ENCODE measurements at places on chromosomes 1 and 21.

- DNase-seq = no peak
Measured at GRCh38 chr1:106659490-106660244, 396.8 kb upstream of the PRMT6 start.

- DNase-seq = no peak
Measured at GRCh38 chr1:58434181-58434580, 112.3 kb downstream of the OMA1 start.

GRCh38 chr1:215682232-215682631 lies 115.1 kb downstream of the KCTD3 start:
- peak; percentile 48 for DNase-seq

- DNase-seq = no peak
Measured at GRCh38 chr1:1085911-1086841, 12.1 kb upstream of the RNF223 start.

- DNase-seq = no peak
Measured at GRCh38 chr1:102098536-102098935, 101.8 kb upstream of the OLFM3 start.

DNA sequence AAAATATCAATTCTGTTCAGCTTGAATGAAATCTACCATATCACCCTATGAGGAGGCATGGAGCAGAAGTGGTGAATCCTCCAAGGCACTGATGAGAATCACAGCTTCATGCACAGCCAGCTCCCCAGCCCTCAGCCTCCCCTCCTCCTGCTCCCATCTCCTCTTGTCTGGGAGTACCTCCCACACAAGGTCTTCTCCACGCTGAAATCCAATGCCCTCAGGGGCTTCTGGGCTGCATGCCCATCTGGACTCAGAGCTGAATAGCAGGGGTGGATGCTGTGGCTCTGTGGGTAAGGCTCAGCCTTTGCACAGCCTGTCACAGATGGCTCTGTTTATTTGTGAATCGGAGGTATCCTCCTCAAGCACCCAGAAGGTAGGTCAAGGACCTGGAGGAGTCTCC lies 48.6 kb downstream of the KCNC4 start:
- no peak for DNase-seq

- DNase-seq = no peak
Measured at GRCh38 chr1:169260478-169261151, 107.0 kb downstream of the NME7 start.

DNA sequence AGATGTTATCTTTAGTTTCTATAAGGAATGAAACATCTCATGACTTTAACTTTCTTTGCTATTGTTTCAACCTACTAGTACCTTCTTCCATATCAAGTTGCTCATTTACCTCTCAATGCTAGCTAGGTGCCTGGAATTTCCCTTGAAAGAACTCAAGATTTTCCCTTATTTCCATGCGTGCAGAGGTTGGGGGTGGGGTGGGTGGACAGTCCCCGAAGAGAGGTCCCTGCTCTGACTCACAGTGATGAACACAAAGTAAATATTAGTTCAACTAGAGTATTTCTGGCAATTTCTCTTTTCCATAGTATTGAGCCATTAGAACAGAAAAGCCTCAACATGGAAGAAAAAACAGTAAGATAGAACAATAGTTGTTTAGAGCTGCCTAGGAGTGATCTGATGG lies 239.0 kb upstream of the ZP4 start:
- no peak for DNase-seq

DNA sequence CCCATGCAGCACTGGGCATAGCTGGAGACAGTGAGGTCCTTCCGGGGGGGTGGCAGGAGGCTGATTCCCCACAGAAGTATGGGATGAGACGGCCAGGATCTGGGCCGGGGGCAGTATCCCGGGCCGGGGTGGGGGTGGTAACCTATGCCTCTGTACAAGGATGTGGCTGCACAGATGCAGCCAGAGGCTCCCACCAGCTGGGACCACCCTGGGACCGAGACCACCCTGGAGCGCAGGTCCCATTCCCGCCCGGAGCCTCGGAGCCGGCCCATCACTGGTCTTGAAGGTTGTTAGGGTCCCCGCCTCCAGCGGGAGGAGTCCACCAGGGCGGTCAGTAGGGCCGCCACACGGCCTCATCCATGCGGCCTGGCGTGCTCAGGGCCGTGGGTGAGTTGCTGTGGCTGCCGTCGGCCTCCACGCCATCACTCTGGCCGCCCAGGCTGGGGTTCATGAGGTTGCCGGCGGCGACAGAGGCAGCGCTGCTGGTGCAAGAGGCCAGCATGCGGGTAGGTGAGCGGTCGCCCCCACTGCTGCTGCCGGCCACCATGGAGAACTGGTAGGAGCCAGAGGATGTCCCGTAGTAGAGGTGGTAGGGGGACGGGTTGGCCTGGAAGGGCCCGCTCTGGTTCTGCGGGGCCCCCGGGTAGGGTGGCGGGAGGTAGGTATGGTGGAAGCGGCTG lies 28.1 kb downstream of the RUNX3 start:
- no peak for DNase-seq

DNA sequence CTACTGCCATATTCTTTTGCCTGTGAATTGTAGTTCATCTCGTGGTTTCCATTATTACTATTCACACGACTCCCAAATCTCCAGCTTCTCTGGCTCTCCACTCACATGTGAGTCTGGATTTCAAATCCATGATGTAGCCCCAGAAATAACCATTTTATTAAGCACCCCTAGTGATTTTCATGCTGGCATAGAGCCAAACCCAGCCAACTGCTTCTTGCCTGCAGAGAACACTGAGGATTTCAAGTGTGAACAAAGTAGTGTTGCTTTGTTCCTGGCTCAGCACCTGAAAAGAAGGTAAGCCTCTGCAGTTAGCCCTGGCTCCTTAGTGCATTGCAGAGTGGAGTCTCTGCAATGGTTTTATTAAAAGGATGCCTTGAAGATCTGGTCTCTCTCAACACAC lies 25.9 kb downstream of the UTP25 start:
- no peak for DNase-seq

- no peak for DNase-seq
Measured at GRCh38 chr1:154406886-154407197, 1.7 kb downstream of the IL6R start.

GRCh38 chr1:54843449-54843848 lies 42.3 kb upstream of the TTC22 start:
- no peak for DNase-seq
